ENCODE measurements at places on chromosomes 5 and 9.

DNA sequence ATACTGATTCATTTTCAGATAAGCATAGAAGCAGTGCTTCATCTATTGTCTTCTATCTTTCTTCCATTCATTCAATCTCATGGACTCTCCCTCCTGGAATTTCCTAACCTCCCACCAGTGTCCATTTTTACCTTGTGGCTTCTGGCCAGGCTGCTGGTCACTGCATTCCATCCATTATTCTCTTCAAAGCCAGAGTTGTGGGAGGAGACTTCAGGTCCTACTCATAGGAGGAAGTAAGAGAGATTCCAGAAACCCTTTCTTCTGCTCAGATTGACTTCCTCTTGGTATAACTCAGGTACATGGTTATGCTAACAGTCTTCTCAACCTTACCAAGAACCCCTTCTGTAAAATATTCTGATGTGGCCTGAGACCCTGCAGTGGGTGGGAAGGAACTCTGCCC lies 153.3 kb upstream of the SLC12A2 start:
- DNase-seq, result no peak

GRCh38 chr5:21152611-21153010 lies 1164.6 kb upstream of the CDH18 start:
- no peak for DNase-seq

- DNase-seq, result no peak
Observed at GRCh38 chr9:6645355-6646292, at the start of gene GLDC. TSS of gene GLDC (minus strand) at chr9:6645729. CDS start at chr9:6645499, 230 bp downstream.

- DNase-seq, result no peak
Observed at GRCh38 chr9:96524764-96525163, 74.8 kb downstream of the HABP4 start.

- no peak for DNase-seq
Observed at GRCh38 chr5:113380807-113381326, 53.9 kb downstream of the TSSK1B start.

- DNase-seq, result no peak
Observed at GRCh38 chr5:177445917-177446199, 756 bp upstream of the PRR7 start.

DNA sequence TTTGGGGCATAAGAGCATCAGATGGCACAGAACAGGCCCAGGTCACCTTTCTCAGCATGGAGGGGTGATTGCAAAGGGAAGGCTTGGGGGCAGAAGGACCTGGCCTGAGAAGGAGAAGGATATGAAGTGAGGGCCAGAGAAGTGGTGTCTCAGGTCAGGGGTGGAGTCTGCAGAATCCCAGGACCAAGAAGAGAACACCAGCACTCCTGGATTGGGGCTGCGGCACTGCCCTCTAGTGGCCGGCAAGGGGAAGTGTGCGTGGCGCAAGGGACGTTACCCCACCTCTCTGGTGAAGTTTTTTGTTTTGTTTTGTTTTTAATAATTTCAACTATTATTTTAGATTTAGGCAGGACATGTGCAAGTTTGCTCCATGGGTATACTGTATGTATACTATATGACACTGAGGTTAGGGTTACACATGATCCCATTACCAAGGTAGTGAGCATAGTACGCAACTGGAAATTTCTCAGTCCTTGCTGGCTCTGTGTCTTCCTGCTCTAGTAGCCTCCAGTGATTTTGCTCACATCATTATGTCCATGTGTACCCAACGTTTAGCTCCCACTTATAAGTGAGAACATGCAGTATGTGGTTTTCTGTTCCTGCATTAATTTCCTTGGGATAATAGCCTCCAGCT lies 1548.6 kb downstream of the EFNA5 start:
- no peak for DNase-seq

- no peak for DNase-seq
Observed at GRCh38 chr5:93789173-93790067, 48.0 kb upstream of the POU5F2 start.

DNA sequence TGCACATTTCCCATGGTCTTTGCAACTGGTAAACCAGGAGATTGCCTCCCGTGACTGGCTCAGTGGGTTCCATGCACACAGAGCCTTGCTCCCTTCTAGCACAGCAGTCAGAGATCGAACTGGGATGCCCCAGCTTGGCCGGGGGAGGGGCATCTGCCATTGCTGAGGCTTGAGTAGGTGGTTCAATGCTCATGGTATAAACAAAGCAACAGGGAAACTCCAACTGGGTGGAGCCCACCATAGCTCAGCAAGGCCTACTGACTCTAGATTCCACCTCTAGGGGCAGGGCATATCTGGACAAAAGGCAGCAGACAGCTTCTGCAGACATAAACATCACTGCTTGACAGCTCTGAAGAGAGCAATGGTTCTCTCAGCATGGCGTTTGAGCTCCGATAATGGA lies 67.0 kb upstream of the PPP1R2B start:
- no peak for DNase-seq

GRCh38 chr5:56588636-56589480 lies 226.5 kb upstream of the MAP3K1 start:
- DNase-seq, result no peak

- no peak for DNase-seq
Observed at GRCh38 chr5:99239826-99240360, 311.1 kb upstream of the CHD1 start.

DNA sequence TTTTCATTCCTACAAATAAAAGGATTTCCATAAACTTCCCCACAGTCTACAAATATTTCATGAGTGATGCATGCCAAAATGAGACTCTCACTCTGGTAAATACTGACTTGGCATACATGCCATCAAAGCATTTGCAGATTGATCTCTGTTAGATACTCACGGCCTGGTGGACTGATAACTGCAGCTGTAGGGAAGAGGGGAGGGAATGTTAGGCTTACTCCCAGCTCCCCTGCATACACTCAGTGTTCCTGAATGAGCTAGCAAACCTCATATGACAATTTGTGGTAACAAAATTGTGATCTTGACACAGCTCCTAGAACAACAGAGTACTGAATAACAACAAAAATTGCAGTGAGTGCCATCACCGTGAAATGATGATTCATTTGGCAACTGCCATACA lies 435.3 kb downstream of the NR2F1-AS1 start:
- DNase-seq, result no peak
